ENCODE measurements at places on chromosomes 1 and 21. TPM values are rescaled to one million over a fixed set of nuclear protein-coding genes. Genes with fewer than 3 reads are reported as not detected.

LCA5L gene
- 1.1 TPM for polyA plus RNA-seq

NPR1 gene
- polyA plus RNA-seq = 0.18 TPM

DMBX1 gene
- polyA plus RNA-seq = not detected

ARID4B gene
- polyA plus RNA-seq = 43.7 TPM

USP48 gene
- 57.5 TPM for polyA plus RNA-seq
